ENCODE measurements at places on chromosomes 1 and 21. TPM values are rescaled to one million over a fixed set of nuclear protein-coding genes. Genes with fewer than 3 reads are reported as not detected.

DNA sequence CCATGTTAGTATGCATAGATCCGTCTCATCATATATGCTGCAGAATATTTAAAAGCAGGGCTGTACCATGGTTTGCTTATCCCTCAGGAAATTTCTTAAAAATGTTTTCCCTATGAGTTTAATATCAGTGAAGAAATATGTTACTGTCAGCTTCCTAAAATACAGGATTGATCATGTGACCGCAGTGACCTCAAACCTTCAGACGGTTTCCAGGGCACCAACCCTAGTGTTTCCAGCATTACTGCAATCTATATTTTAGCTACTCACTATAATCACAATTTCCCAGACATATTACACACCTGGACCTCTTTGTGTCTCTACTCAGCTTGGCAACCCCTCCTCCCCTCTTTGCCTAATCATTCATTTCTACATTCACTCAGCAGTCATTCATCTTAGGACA, 7.7 kb upstream of the SDHB start:
- no peak for DNase-seq

GRCh38 chr1:71304125-71304524, 223.3 kb upstream of the ZRANB2 start:
- DNase-seq = no peak

- DNase-seq = peak; percentile 36
Measured at GRCh38 chr1:243496187-243496646, 240.4 kb downstream of the SDCCAG8 start.

GRCh38 chr1:183982172-183982963, 55.2 kb downstream of the COLGALT2 start:
- DNase-seq = peak; percentile 27

DNA sequence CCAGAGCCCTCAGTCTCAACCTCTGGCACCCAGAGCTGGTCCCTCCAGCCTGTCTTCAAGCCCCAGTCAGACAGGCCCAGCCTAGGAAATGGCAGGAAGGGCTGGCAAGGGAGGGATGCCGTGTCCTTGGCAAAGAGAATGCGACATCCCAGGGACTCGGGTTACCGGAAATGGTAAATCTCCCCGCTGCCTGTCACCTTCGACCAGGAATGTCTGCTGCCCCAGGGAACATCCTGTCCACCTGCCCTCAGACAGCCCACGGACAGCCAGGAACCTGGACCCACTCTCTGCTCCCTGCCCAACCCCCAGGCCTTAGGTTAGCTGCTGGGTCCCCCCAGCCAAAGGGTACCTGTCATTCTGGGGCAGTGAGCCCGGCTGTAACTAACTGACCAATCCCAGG, 23.9 kb downstream of the HSPG2 start:
- no peak for DNase-seq

GRCh38 chr1:24454673-24455072, 39.1 kb downstream of the NIPAL3 start:
- no peak for DNase-seq

DNA sequence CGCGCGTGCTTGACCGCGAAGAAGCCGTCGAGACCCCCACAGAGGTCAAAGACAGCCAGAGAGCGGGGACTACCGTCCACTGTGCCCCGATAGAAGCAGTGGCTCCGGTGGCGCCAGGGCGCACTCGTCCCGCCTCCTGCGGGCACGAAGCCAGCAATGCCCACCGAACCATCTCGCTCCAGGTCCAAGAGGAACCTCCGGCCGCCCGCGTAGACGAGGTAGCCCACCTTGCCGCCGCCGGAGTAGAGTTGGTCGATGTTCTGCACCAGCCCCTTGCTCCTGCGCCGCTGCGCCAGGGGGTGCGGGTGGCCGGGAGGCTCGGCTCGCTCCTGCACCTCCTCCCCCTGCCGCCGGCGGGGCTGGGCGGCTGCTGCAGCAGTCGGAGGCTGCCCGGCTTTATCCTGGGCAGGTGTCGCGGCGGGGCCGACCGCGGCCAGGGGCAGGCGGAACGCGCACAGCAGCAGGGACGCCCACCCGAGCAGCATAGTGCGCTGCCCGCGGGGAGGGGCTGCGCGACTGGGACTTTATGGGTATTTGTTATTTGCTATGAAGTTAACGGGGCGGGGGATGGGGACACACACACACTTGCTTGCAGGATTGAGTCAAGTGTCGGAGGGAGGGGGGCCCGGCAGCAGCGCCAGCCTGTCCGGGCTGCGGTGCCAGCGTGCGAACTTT, 844 bp downstream of the ADAMTS5 start:
- no peak for DNase-seq

- no peak for DNase-seq
Measured at GRCh38 chr1:59948990-59949389, 22.4 kb upstream of the CYP2J2 start.

DNA sequence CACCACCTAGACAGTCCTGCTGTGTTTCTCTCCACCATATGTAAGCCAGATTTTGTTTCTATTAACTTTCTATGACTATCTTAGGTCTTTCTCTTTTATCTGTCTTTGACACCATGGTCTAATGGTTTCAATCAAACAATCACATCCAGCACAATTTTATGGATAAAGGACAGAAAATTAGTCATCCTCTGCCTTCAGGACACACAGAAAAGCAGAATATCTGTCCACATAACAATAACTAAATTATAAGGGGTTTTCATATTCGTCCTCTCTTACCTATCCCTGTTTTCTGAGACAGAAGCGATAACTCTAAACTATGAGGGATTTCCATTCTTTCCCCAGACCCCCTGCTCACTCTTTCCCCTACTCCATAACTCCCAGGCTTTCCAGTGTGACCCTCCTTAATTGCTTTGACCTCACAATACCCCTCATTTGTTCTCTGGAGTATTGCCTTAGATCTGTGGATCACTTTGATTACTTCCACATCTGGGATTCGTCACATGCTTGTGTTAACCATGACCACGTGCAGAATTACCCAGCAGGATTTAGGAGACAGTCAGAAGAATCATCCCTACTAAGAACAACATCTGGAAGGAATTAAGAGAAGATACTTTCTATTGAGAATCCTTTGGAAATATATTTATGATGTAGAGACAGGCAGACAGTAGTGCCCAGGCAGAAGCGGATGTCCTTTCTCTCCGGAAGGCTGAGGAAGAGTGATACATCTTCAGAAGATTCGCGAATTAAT, 108.2 kb upstream of the GREM2 start:
- DNase-seq = no peak

DNA sequence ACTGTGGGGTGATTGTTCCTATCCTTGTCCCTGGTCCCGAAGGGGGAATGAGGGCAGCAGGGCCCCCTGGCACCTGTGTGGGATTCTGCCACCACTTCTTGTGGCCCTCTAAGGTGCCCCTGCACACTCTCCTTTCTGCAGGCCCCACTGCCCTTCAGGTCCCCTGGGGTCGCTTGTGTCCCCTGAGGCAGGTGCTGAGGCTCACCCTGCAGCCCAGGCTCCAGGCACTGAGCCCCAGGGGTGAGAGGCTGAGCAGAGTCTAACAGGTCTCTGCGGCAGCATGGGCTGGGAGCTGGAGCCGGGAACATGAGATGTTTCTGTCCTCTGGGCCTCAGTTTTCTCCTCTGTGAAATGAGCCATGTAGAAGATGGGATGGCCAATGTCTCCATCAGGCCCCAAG, 211.0 kb upstream of the VAMP3 start:
- DNase-seq = no peak

- peak; percentile 39 for DNase-seq
Measured at GRCh38 chr1:164611754-164612642, 53.0 kb downstream of the PBX1 start.

GRCh38 chr1:147648933-147649332, 21.4 kb downstream of the ACP6 start:
- no peak for DNase-seq

DNA sequence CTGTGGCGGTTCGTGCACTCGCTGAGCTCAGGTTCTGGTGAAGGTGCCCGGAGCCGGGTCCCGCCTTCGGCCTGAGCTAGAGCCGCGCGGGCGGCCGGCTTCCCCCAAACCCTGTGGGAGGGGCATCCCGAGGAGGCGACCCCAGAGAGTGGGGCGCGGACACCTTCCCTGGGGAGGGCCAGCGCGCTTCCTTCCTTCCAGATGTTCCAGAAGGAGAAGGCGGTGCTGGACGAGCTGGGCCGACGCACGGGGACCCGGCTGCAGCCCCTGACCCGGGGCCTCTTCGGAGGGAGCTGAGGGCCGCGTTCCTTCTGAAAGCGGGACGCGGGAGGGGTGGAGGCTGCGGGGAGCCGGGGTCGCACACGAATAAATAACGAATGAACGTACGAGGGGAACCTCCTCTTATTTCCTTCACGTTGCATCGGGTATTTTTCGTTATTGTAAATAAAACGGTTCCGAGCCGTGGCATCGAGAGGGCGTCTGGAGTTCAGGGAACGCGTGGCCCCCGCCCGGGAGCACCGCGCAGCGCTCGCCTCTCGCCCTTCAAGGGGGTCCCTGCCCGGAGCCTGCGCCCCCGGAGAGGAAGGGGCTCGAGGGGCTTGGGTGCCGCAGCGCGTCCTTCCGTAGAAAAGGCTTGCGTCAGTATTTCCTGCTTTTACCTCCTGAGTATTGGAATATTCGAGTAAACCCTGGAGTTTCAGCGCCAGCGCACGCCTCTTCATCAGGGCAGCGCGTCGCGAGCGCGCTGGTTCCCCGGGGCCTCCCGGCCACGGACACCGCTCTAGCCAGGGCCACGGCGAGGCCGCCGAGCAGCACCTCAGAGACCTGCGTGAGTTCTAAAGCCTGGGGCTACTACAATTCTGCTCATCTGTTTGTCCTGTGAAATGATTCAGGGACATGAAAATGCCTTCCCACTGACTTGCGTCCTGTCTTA, 11.5 kb downstream of the YBEY start:
- DNase-seq = peak; percentile 87

- no peak for DNase-seq
Measured at GRCh38 chr1:204703268-204703664, 17.7 kb upstream of the LRRN2 start.

GRCh38 chr21:29184037-29184436, 53.6 kb downstream of the MAP3K7CL start:
- DNase-seq = peak; percentile 40

DNA sequence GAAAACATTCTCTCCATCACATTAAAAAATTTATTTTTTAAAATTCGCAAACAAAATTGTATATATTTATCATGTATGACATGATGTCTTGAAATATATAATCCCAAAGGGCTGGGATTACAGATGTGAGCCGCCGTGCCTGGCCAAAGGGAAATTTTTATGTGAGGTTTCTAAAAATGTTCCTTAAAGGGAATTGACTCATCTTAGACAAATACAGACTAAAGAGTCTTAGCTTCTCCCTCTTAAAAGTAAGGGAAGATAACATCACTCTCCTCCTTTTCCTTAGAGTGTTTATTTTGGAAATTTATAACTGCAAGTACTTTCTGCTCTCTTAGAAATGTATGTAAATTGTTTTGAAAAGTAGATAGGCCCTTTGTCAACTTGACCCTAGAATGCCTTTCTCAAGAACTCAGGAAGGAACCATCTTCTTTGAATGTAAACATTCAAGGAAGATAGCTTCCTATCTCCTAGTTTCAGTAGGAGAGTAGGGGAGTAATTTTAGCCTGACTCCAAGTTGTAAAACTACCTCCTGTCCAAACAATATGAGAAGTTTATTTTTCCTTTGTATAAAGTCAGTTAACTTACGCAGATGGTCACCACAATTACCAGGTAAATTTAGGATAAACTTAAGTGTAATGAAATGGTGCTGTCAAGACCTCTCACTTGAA, 59.5 kb downstream of the C21orf91 start:
- no peak for DNase-seq

DNA sequence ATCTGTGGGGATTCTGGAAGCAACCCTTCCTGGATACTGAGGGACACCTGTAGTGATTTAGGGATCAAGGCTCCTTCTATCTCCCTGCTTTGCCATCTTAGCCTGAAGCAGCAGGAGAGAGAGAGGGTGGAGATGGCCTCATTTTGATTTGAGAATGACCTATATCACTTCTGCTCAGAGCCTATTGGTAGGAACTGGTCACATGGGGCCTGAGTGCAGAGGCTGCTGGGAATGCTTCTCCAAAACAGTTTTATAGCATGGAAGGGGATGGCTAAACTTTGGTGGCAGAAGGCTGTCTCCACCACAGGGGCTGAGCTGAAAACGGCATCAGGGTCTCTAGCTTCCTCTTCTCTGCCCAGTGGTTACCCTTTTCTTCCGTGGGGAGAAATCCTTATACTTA, 105.8 kb downstream of the TBX19 start:
- no peak for DNase-seq

- peak; percentile 79 for DNase-seq
Measured at GRCh38 chr1:9441451-9442133, 97.7 kb upstream of the SLC25A33 start.

- DNase-seq = no peak
Measured at GRCh38 chr1:101194746-101195145, 42.1 kb upstream of the S1PR1 start.

DNA sequence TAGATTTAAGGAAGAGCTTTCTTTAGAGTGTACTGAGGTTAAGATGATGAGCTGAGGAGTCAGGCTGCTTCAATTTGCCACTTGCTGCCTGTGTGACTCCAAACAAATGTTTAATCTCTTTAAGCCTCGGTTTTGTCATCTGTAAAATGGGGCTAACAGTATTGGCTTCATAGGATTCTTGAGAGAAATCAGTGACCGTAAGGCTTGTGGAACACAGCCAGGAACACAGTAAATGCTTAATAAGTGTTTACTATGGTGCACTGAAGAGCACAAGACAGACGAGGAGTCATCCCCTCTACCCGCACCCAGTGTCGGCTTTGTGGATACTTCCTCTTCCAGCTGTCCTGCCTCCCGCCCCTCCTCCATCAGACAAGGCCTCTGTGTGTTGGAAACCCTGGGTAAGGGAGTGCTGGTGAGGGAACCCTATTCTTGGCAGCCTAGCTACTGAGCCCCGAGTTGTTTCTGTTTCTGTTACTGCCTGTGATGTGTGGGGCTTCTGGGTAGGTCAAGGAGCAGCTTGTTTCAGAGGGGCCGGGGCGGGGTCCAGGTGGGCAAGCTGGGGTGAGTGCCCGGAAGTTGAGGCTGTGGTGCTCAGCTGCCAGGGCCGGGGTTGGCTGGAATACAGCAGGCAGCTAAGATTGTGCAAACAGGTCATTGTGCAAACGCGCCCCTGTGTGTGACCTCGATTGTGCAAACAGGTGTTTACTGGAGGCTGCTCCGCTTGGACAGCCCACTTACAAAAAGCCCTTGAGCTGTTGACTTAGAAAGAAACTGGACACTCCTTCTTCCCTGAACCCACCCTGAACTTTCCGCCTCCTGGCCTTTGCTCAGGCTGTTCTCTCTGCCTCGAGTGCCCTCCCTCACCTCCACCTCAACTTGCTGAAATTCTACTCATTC, 4.0 kb upstream of the CSF3R start:
- peak; percentile 85 for DNase-seq

- DNase-seq = no peak
Measured at GRCh38 chr1:209349363-209350308, 233.9 kb upstream of the CAMK1G start.

DNA sequence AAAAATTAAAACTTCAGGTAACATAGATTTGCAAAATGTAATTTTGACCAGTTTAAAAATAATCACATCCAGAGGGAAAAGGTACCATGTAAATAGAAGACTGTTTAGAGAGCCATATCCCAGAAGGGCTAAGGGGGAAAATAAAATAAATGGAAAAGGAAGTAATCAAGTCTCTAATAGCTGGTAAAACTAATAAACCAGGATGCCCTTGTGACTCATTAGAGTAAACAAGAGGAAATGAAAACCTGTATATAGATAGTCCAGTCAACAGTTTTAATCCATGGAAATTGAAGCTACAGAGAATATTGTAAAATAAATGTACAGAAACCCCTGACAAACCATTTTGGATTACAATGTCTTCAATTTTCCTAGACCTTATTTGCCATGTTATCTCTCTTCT, 698.0 kb upstream of the RGS18 start:
- DNase-seq = no peak

TPTE gene
- not detected for total RNA-seq

OR14K1 gene
- total RNA-seq = not detected

RGS4 gene
- 0.52 TPM for total RNA-seq
